AG09309 (cell line): ENCODE measurements at places on chromosomes 3 and 15.

- no peak for DNase-seq
Observed at GRCh38 chr15:63369296-63369695, 12.3 kb downstream of the CA12 start.

DNA sequence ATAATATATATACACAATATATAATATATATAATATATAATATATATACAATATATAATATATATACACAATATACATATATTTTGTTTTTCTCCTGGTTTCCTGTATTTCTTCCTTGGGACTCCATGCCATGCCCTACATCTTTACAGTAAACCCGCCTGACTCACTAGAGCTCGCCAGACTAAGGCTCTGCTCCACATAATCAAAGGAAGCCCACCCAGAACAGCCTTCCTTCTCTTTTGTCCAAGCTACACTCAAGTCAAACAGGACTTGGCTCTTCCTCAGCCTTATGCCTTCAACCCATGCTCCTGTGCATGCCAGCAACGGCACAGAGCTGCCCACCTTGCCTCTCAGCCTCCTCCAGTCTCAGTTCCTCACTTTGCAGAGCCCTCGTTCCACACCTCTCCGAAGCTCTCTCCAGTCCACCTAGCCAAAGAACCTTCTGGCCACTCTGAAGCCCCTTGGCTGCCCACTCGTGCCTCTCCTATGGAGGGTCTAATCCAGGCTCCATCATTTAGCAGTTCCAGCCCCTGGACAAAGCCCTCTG lies 109.1 kb downstream of the RFTN1 start:
- DNase-seq = no peak

DNA sequence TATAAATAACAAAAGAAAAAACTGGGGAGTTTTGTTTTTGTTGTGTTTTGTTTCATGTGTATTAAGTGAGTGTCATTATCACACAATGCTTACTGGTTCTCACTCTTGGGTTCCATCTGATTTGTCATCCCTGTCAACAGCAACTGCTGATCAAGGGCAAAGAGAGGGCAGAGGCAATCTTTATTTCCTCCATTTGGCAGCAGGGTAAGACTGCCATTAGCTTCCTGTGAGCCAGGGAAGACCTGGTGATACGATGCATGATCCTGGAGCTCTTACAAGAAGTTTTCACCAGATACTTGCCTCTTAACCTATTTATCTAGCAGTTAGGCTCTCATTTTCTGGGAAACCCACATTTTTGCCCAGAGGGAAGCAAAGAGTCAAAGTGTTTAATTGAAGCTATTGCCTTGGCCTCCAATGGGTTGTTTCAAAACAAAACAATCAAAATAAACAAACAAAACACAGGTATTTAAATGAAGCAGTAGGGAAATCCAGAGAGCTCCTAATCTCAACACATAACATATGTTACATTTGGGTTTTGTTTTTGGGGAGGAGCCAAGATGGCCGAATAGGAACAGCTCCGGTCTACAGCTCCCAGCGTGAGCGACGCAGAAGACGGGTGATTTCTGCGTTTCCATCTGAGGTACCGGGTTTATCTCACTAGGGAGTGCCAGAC lies 529.8 kb downstream of the MAGI1 start:
- no peak for DNase-seq

GRCh38 chr3:128468791-128469527 lies 2.3 kb upstream of the DNAJB8 start:
- no peak for DNase-seq

GRCh38 chr15:39030291-39031070 lies 465.9 kb upstream of the RASGRP1 start:
- no peak for DNase-seq

DNA sequence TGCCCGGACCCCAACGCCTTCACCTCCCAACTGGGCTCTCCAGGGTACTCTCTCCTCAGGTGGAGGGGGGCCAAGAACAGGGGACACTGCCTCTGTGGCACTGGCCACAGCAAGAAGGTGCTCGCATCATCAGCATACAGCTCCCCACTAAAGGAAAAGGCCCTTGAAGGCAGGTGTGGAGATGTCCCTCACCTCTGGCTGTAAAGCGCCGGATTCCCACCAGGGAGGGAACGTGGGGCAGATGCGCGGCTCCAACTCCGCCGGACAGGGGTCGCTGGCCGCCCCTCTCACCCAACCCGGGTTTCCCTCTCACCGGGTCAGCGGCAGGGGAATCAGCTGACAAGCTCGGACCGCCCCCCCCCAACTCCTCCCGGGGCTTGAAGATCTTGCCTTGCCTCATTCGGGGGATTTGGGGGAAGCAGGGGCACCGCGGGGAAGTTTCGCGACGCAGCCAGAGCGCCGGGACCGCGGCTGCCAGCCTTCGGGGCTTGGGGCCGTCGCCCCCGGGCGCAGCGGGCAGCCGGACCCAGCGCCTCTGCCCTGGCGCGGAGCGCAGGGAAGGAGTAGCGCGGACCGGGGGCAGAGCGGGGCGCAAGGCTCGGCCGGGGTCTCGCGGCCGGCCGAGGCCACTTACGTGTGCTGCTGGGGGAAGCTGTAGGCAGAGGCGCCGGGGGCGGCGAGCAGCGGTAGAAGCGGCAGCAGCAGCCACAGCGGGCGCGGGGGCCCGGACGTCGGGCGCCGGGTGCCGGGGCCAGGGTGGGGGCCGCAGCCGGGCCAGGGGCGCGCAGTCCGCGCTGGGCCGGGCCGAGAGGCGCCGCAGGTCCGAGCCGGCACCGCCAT lies 630 bp downstream of the CACNA2D2 start:
- DNase-seq = no peak

GRCh38 chr3:151909681-151910405 lies 36.4 kb downstream of the SUCNR1 start:
- no peak for DNase-seq

DNA sequence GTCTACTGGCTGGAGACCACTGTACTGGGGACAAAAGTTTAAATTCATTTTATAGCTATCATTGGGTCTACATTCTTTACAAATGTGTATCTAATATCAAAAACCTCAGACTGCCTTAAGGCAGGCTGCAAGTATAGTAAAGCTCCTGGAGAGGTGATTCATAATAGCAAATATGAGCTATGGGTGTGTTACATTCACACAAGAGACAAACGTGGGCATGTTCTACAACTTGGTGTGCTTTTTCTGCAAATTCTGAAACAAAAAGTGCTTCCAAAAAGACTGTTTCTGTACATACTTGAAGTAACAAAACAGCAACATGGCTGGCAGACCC lies 1101.4 kb downstream of the ROBO1 start:
- no peak for DNase-seq

DNA sequence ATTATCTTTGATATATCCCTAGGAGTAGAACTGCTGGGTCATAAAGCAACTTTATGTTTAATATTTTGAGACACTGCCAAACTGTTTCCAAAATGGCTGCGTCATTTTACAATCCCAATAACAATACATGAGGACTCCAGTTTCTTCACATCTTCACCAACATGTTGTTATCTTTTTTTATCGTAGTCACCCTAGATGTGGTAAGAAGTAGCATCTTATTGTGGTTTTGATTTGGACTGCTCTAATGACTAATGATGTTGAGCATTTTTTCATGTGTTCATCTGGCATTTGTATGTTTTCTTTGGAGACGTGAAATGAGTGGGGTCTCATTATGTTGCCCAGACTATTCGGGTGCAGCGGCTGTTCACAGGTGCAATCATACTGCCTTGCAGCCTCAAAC lies 83.8 kb downstream of the MAP4 start:
- no peak for DNase-seq

GRCh38 chr3:69739204-69740102 lies at the start of gene MITF:
Gene MITF (plus strand): TSS chr3:69739464. CDS start chr3:69739598, 134 bp downstream.
- DNase-seq = peak; percentile 59

DNA sequence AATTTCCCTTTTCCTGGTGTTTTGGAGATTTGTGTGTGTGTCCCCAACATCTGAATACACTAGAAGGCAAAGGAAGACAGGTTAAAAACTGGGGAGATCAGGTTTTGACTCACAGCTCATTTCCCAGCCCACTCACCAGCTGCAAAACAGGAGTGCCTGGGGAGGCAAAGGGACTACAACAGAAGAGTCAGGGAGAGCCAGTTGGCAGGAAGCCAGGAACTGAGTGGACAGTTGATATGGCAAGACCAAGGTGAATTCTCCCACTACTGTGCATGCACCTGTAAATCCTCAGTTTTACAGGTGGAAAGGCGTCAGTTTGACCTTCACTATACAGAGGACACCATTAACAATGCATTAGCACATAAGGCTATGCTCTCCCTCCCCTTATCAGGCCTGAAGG lies 901.5 kb upstream of the SEMA6D start:
- no peak for DNase-seq

DNA sequence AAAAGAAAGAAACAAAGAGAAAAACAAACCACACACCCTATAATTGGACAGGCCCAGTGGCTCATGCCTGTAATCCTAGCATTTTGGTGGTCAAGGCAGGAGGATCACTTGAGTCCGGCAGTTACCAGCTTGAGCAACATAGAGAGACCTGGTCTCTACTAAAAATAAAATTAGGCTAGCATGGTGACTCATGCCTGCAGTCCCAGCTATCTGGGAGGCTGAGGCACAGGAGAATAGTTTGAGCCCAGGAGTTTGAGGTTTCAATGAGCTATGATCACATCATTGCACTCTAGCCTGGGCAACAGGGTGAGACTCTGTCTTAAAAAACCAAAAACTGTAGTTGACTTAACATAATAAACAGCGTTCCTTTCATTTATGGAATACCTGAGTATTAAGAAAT lies 72.3 kb upstream of the ST3GAL6 start:
- DNase-seq = no peak

DNA sequence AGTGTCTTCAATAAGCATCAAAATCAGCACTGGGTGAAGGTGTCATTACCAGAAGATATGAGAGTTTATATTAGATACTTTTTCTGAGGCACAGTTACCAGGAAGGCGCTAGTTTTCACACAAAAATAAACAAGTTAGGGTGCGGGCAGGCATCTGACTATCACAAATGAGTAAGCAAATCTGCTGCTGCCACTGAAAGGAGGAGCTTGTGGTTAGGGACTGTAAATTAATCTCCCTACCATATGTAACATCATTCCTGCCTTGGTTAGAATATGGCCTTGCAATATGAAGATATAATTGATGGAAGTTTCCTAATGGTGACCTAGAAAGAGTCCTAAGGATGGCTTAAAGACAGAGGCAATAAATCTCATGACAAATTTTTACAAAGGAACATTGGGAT lies 19.5 kb upstream of the EID1 start:
- peak; percentile 14 for DNase-seq

DNA sequence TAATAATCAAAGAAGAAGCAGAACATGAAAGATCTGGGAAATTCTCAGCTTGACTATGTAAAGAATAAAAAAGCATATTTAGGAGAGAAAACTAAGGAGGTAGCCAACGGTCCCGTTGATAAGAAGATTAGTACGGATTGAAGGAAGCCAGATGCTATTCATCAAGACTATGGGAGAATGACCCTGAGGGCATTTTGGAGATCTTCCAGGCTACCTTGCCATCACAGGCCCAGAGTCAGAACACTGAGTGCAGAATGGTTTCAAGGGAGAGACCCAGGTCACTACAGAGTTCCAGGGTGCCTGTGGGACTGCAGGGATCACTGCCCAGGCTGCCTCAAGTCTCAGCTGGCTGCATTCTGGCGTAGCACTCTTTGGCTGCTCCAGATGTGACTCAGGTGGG lies 752.9 kb upstream of the ARPP21 start:
- DNase-seq = no peak

- peak; percentile 11 for DNase-seq
Observed at GRCh38 chr3:30904996-30905395, 10.5 kb upstream of the GADL1 start.

GRCh38 chr15:78308422-78309032 lies 9.1 kb upstream of the SKIC8 start:
- DNase-seq = no peak

DNA sequence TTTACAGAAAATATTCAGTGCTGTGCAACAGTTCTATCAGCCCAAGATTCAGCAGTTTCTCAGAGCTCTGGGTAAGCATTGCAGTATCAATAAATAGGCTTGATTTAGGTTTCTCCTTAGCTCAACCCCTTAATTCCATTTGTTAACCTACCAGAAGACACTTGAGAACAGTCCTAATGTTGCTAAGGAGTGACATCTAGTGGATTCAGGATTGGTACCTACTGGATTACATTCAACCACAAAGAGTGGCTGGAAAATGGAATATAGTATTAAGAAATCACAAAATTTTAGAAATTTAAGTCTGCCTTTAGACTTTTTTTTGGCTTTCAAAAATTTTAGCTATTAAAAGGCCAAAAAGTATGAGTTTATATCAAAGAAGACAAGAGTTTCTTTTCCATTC lies 34.7 kb downstream of the POLG start:
- peak; percentile 28 for DNase-seq

GRCh38 chr3:88084097-88084501 lies 25.0 kb downstream of the ZNF654 start:
- no peak for DNase-seq

DNA sequence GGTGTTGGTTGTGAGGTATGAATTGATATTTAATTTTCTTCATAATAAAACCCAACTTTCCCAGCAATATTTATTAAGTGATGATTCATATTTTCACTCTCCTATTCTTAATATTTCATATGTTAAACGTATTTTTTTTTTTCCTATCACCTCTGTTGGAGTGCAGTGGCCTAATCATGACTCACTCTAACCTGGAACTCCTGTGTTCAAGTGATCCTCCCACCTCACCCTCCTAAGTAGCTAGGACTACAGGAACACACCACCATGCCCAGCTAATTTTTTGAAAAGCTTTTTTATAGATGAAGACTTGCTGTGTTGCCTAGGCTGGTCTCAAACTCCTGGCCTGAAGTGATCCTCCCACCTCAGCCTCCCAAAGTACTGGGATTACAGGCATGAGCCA lies 8.6 kb downstream of the PARP15 start:
- DNase-seq = no peak

DNA sequence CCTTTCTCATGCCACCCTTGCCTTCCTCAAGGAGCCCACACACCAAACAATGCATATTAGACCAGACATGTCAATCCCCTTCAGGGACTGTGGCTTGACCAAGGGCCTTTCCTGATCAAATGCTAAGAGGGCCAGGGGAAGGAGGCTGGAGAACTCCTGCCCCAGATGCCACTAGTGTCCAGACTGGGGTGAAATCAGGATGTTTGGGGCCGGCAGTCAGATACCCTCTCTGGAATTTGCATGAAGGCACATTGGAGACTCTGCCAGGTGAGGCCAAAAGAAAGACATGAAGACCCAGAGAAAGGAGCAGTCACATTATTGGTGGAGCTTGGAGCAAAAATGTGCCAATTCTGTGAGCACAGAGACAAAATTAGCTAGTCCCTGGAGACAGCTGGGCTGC lies 154.1 kb downstream of the TLE3 start:
- DNase-seq = no peak

DNA sequence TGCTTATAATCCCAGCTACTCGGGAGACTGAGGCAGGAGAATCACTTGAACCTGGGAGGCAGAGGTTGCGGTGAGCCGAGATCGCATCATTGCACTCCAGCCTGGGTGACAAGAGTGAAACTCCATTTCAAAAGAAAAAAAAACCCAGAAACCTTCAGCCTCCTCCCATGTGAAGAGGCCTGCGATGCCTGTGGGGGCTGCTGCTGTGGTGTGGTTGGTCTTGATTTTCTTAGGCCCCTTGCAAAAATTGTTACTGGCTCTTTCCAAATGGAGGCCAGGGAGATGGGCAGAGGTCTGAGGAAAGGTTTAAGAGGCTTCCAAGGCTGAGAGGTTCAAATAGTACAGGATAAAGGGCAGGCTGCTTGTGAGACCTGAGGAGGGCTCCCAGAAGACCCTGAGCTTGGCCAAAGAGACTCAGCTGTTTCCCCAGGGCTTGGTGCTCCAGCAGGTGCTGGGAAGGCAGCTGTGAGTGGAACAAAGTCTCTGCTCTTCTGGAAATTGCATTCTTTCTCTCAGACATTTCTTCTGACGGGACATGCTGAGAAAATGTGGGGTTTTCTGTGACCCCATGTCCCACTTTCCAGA lies 18.4 kb downstream of the GCSAM start:
- no peak for DNase-seq
